Smooth muscle cell of bladder (primary cell): ENCODE measurements at places on chromosomes 16 and 17. TPM values are rescaled to one million over a fixed set of nuclear protein-coding genes. Genes with fewer than 3 reads are reported as not detected.

The CACNA1H gene
- total RNA-seq, result 1.3 and 1.4 TPM in 2 replicates

The CNTNAP1 gene
- total RNA-seq, result 19.9 and 21.9 TPM in 2 replicates

The TEX19 gene
- under 0.01 TPM in 1 of 2 replicates, not detected in the other for total RNA-seq

The C17orf113 gene
- 0.09 and 0.14 TPM in 2 replicates for total RNA-seq

The MMP2 gene
- 881 and 1,311 TPM in 2 replicates for total RNA-seq

The SLC6A4 gene
- total RNA-seq, result under 0.01 TPM in 1 of 2 replicates, not detected in the other

The CDRT15L2 gene
- not detected in 2 replicates for total RNA-seq

The CDH5 gene
- total RNA-seq, result under 0.01 and 0.83 TPM in 2 replicates

The TUBB3 gene
- total RNA-seq, result 128 and 149 TPM in 2 replicates
